Retina (tissue), 1 donor: ENCODE measurements at places on chromosomes 6 and 20.

- no peak for DNase-seq
Measured at GRCh38 chr6:73169633-73170032, 55.7 kb downstream of the KHDC1L start.

DNA sequence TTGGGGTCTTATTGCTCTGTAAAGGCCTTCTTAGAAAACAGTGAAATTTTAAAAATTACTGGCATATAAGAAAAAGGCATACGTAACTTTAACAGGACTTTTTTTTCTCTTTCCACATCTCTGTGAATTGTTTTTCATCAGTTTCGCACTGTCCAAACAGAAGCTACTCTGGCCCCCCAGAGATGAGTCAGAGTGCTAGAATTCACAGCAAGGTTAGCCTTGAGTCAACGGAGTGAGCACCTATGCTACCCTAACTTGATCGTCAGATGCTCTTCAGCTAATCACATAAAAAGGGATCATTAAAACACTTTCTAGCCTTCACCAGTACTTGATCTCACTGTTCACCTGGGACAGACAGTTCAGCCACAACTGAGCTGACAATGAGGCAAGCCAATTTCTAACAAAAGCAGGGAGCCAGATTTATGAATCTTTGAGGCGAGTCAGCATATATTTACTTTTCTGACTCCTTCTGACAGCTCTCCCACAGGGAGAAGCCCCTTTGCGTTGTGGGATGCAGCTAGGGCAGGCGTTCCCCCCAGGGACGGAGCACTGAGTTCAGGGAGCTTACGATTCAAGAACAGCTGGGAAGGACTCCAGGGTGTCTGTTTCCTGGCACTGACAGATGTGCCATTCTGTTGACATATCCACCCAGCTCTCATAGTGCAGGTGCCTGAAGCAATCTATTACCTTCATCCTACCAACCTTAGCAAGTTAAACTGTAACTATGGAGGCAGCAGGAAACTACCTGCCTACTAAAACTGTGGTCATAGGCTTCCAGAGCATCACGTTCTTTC is 46.4 kb upstream of the SPDEF start:
- DNase-seq, result no peak

GRCh38 chr6:128158496-128158895 is 257.6 kb upstream of the THEMIS start:
- no peak for DNase-seq

DNA sequence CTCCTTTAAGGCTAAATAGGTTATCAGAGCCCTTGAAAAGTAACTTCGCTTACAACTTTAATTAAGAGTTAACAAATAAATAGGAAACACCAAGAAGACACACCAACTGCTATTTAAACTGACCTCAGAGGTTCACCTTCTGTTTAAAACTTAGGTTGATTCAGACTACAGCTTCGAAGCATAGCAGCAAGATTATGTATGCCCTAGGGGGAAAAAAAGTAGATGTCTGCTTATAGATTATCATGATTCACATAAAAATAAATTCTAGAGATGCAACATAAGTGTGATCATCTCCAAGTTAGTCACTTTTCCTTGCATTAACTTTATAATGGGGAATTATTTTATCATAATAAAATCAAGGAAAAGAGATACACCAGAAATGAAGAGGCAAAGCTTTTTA is 8.9 kb downstream of the PNISR start:
- no peak for DNase-seq
